ENCODE measurements at places on chromosomes 7 and 10.
A peak's percentile ranks its signal among the peaks of the same experiment; 100 is the strongest.

GRCh38 chr7:68862736-68863135 is 735.5 kb upstream of the AUTS2 start:
- no peaks in the 10 kb centered on the region for H3K27me3 ChIP-seq
- DNase-seq, result no peak
- no peak overlapping the region for H3K27ac ChIP-seq
- no peaks in the 10 kb centered on the region for H3K36me3 ChIP-seq
- H3K4me3 ChIP-seq, result no peak overlapping the region
- H3K4me1 ChIP-seq, result no peaks in the 10 kb centered on the region

GRCh38 chr7:82534684-82535083 is 91.1 kb upstream of the CACNA2D1 start:
- DNase-seq, result peak; percentile 37
- no peaks in the 10 kb centered on the region for H3K27me3 ChIP-seq
- H3K27ac ChIP-seq, result peak overlapping the region; percentile 53
- no peak overlapping the region for H3K4me3 ChIP-seq
- no peaks in the 10 kb centered on the region for H3K4me1 ChIP-seq

GRCh38 chr7:108014747-108015682 is 12.1 kb upstream of the LAMB1 start:
- H3K27ac ChIP-seq, result peak overlapping the region; percentile 2
- H3K36me3 ChIP-seq, result no peaks in the 10 kb centered on the region
- H3K27me3 ChIP-seq, result no peaks in the 10 kb centered on the region

DNA sequence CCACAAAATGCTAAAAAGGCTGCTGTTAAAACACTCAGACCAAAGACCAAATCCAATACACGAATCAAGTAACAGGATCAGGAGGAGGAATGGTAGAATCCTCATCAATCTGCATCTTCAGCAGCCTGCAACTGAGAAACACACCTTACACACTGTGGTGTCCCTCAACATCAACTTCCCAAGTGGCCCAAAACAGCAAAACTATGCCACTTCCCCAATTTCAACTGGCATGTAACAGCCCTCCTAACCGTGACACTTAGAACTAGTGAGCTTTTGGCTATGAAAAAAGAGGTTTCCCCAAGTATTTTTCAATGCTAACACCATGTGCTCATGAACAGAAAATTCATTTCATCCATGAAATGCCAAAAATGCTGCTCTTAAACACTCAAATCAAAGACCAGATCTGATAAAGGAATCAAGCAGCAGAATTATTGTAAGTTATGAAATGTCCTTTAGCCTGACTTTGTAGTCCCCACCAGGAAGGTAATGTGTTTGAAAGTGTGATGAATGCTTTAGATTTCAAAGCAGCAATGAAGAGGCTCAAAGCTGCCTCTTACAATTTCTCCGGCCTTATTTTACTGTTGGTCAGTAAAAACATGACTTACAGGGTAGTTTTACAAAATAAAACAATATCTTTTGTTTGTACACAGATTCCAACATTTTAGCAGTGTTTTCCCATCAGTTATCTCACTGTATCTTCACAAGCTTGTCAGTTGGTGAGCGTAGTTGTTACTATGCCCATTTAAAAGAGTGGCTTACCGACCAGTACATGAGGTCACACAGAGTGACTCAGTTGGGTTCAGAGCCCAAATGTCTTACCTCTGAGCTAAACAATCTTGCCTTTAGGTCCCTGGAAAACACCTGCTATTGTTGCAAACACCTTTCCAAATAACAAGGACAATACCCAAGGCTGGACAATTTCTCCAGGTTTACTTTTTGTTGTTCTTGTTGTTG is 65.7 kb upstream of the ASAH2 start:
- no peaks in the 10 kb centered on the region for H3K4me1 ChIP-seq
- no peak overlapping the region for H3K27ac ChIP-seq
- H3K4me3 ChIP-seq, result no peak overlapping the region
- no peaks in the 10 kb centered on the region for H3K27me3 ChIP-seq
- peaks cover 2% of the 10 kb centered on the region for H3K36me3 ChIP-seq

- no peaks in the 10 kb centered on the region for H3K4me1 ChIP-seq
- H3K27me3 ChIP-seq, result no peaks in the 10 kb centered on the region
- H3K36me3 ChIP-seq, result no peaks in the 10 kb centered on the region
- no peak overlapping the region for H3K4me3 ChIP-seq
Measured at GRCh38 chr7:126450269-126450671, 802.5 kb downstream of the GRM8 start.

GRCh38 chr7:133723044-133723443 is 404.1 kb upstream of the LRGUK start:
- DNase-seq, result no peak
- H3K27me3 ChIP-seq, result no peaks in the 10 kb centered on the region
- no peak overlapping the region for H3K4me3 ChIP-seq
- no peaks in the 10 kb centered on the region for H3K36me3 ChIP-seq

DNA sequence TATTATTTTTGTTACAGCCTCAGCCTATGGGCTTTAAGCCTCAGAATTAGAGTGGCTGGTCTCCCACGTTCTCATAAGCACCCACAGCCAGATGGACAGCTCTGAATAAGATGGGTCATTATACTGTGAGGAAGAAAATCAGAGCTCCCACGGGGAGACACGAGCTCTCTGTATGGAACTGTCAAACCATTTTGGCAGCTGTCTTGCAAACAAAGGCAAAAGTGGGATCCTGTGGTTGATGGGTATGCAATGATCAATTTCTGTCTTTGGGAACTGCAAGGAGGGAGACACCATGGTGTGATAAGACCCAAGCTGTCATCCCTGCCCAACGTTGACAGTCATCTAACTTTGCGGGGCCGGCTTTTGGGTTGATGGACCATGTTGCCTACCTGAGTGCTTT is 614.3 kb downstream of the TYW1 start:
- H3K27ac ChIP-seq, result no peak overlapping the region
- H3K4me1 ChIP-seq, result no peaks in the 10 kb centered on the region
- H3K4me3 ChIP-seq, result no peak overlapping the region
- DNase-seq, result no peak

DNA sequence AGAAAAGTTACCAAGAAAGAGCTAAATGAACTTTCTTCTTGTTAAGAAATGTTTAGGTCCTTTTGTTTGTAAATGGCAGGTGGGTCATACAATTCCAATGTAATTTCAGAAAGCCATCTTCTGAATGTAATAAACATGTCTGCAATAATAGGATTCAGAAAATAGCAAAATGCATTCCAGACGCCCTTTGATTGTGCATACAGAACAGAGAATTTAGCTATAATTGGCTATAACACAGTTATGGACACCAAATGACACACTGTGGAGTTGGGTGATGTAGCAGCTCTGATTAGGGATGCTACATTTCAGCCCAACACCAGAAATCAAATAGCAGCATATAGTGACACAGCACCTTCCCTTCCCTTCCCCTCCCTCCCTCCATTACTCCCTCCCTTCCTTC is 240.8 kb downstream of the SNX10 start:
- no peaks in the 10 kb centered on the region for H3K4me1 ChIP-seq
- H3K27ac ChIP-seq, result no peak overlapping the region
- DNase-seq, result no peak

DNA sequence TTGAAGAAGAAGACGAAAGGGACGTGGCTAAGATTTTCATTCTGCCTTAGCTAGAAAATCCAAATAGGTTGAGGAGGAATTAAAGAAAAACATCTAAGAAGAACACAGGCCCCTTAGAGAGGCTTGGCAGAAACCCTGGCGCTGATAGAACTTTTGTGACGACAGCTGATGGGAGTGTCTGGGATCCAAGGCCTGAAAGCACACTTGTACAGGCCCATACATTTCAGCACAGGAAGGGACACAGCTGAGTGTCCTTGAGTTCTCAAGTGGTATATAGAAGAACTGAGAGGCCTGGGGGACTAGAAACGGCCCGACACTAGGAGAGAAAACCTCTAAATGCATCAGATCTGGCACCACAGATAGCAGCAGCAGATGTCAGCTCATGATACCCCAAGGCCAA is 39.5 kb downstream of the PRPS1L1 start:
- no peak overlapping the region for H3K4me3 ChIP-seq
- peak; percentile 18 for DNase-seq
- H3K27me3 ChIP-seq, result no peaks in the 10 kb centered on the region
- H3K4me1 ChIP-seq, result no peaks in the 10 kb centered on the region
- no peak overlapping the region for H3K27ac ChIP-seq

DNA sequence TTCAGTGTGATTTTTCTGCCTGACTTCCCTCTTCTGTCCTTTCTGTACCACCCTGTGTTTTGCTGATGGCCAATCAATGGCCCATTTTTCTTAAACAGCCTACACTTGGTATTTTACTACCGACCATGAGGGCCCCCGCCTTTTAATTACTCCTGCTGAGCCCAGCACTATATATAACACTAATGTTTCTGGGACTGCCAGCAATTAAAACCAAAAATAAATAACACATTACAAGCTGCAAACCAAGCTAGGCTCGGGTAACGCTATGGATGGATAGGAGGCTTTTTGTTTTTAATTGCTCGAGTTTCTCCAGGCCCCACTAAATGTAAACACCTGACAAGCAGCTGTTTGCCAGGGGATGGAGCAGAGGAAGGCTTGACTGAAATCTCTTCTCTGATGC is 915.4 kb upstream of the AUTS2 start:
- no peaks in the 10 kb centered on the region for H3K27me3 ChIP-seq
- H3K4me3 ChIP-seq, result no peak overlapping the region
- H3K36me3 ChIP-seq, result no peaks in the 10 kb centered on the region

DNA sequence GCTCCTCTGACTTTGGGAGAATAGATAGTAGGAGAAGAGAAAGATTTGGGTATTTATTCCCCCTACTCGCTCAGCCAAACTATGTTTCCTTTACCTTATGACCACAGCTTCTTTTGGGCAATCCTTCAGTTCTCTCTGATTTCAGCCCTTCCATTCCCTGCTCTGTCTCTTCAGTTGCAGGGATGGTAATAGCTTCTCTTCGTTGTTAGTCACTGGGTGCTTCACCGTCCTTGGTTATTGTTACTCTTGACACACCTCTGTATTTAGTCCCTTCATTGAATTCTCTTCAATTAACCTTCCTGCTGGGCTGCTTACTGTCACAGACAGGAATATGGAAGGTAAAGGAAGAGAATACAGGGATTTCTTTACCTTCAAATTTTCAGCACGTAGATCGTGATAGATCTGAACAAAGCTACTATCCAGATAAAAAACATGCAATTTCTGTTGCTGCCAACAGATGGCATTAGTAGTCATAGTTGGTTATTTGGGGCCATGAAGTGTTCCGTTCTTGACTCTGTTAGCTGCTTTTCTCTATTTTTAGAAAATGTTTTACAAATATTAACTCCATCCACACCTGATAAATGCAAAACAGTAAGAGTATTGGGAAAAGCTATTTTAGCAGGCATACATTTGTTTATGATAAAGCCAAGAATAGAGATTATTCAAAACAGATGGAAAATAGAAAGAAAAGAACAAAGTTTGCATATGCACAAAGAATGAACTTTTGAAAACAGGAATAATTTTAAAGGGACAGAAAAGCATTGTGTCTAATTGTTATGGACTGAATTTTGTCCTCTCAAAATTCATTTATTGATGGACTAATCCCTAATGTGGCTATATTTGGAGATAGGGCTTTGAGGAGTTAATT is 14.0 kb upstream of the PTTG1IP2 start:
- H3K27me3 ChIP-seq, result no peaks in the 10 kb centered on the region
- H3K36me3 ChIP-seq, result no peaks in the 10 kb centered on the region
- DNase-seq, result peak; percentile 58
- H3K4me1 ChIP-seq, result no peaks in the 10 kb centered on the region

- H3K4me3 ChIP-seq, result no peak overlapping the region
- H3K36me3 ChIP-seq, result no peaks in the 10 kb centered on the region
- H3K27me3 ChIP-seq, result no peaks in the 10 kb centered on the region
- no peaks in the 10 kb centered on the region for H3K4me1 ChIP-seq
- no peak overlapping the region for H3K27ac ChIP-seq
Measured at GRCh38 chr10:59036311-59037017, 140.0 kb upstream of the PHYHIPL start.

- H3K27me3 ChIP-seq, result no peaks in the 10 kb centered on the region
- H3K27ac ChIP-seq, result no peak overlapping the region
- H3K36me3 ChIP-seq, result no peaks in the 10 kb centered on the region
- DNase-seq, result no peak
- no peaks in the 10 kb centered on the region for H3K4me1 ChIP-seq
Measured at GRCh38 chr7:137704723-137705122, 142.1 kb downstream of the DGKI start.

GRCh38 chr7:105426606-105427146 is 38.0 kb upstream of the SRPK2 start:
- H3K36me3 ChIP-seq, result no peaks in the 10 kb centered on the region
- H3K27ac ChIP-seq, result no peak overlapping the region
- no peak for DNase-seq
- H3K27me3 ChIP-seq, result no peaks in the 10 kb centered on the region

DNA sequence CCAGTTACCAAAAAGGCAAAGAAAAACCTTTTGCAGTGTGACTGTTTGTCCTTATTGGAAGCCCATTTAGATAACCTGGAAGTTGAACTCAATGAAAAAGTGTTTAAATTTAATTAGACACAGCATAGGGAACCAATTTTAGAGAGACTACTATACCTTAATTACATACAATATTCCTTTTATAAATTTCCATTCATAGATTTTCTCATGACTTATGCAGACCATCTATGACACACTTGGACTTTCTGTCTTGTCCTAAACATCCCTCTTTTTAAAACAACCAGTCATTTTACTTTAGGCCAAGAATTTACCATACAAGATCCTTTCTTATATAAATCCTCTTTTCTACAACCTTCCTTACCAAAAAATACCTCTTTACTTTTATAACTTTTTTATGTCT is 61.6 kb downstream of the MTURN start:
- H3K4me1 ChIP-seq, result no peaks in the 10 kb centered on the region
- H3K27me3 ChIP-seq, result no peaks in the 10 kb centered on the region

GRCh38 chr7:36119005-36119706 is 33.9 kb upstream of the EEPD1 start:
- H3K4me3 ChIP-seq, result no peak overlapping the region
- peak; percentile 71 for DNase-seq
- H3K27ac ChIP-seq, result no peak overlapping the region
- no peaks in the 10 kb centered on the region for H3K27me3 ChIP-seq
- peaks cover 11% of the 10 kb centered on the region for H3K4me1 ChIP-seq

- no peaks in the 10 kb centered on the region for H3K4me1 ChIP-seq
- no peaks in the 10 kb centered on the region for H3K27me3 ChIP-seq
- no peak overlapping the region for H3K4me3 ChIP-seq
- no peak overlapping the region for H3K27ac ChIP-seq
- H3K36me3 ChIP-seq, result peaks cover 8% of the 10 kb centered on the region
Measured at GRCh38 chr7:1839701-1840100, 169.6 kb downstream of the ELFN1 start.

DNA sequence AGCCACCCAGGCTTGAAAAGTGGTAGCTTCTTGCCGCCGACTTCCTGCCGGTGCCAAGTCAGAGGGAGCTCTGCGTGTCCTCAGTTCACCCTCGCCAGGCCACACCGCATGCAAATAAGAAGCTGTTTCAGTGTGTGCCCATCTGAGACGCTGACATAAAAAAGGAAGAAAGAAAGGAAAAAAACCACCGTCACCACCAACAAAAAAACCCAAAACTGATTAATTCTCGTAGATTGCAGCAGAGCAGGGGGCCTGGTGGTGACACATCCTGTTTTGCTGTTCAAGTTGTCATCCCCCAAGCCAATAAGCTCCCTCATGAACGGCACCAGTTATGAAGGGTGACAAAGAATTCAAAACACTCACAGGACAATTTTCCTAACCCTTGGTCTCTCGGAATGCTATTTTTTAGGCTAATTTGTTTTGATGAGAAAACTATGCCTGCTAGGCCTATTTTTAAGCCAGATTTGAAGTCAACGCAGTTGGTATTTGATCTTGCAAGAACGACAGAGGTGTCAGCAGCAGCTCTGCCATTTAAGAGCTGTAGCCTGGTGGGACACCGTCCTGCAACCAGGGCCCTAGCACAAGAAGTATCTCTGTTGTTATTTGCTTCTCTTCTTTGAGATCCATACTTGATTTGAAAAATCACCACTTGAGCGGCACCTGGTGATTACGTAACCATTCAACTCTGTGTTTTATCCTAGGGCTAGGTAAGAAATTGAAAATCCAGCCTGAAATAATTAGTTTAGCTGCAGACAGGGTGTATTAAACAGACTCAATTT is 145.6 kb downstream of the PFKFB3 start:
- H3K27ac ChIP-seq, result no peak overlapping the region
- no peaks in the 10 kb centered on the region for H3K36me3 ChIP-seq
- H3K4me3 ChIP-seq, result no peak overlapping the region
- no peak for DNase-seq

All from small intestine (tissue), 16 donors.